ENCODE measurements at places on chromosomes 7 and 10.

DNA sequence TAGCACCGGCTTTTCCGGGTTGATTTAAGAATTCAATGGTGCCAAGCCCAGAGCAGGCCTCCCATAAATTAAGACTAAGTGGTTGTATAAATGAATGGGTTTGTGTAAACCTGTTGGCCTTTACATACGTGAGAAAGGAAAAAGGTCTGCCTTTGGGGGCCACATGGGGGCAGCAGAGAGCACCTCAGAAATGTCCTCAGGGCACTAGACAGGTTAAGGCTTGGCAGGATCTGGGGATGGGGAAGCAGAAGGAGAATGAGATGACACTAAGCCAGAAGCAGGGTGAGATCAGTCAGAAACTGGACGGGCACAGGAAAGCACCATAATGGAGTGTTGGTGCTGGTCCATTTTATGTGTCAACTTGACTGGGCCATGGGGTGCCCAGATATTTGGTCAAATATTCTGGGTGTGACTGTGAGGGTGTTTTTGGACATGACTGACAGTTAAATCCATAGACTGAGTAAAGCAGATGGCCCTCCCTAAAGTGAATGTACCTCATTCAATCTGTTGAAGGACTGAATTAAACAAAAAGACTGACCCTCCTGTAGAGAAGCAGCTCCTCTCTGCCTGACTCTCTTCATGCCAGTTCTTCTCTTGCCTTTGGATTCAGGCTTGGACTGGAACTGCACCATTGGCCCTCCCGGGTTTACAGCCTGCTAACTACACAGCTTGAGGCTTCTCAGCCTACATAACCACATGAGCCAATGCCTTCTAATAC is 58.9 kb downstream of the FRMPD2 start:
- no peaks in the 10 kb centered on the region for H3K4me1 ChIP-seq
- no peak overlapping the region for H3K27ac ChIP-seq
- no peak for DNase-seq
- no peaks in the 10 kb centered on the region for H3K36me3 ChIP-seq

DNA sequence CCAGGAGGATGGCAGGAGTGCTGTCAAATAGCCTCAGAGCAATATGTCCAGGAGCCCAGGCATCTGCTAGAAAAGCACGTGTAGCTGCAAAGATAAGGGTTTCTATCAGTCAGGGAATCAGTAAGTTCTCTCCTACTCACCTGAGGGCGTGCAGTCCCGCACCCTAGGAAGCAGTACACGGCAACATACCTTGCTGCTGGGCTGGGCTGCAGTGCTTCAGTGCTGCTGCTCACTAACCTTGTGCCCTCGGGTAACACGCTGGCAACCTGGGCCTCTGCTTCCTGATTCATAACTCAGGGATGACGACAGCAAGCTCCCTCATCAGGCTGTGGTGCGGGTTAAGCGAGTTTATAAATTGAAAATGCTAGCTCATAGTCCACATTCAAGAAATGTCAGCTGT is 29.5 kb upstream of the CCNY start:
- DNase-seq, result no peak
- H3K27ac ChIP-seq, result no peak overlapping the region
- no peaks in the 10 kb centered on the region for H3K36me3 ChIP-seq
- H3K27me3 ChIP-seq, result peaks cover 55% of the 10 kb centered on the region
- H3K4me3 ChIP-seq, result no peak overlapping the region
- no peaks in the 10 kb centered on the region for H3K4me1 ChIP-seq

DNA sequence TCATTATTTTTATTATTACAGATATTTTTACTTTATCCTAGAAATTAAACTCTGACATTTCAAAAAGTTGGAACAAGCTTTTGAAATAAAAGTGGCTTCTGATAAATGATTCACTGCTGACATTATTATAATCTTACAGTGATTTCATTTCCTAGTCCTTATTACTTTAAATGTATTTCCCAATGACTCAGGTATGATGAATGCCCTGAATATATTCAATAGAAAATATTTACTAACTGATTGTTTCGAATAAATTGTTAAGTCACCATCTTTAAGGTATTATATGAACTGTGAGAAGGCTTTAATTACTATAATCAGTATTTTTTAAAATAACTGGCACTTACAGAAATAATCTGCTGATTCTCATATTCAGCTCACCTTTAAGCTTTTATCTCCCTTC is 21.6 kb downstream of the DKK1 start:
- H3K27ac ChIP-seq, result no peak overlapping the region
- peaks cover 1% of the 10 kb centered on the region for H3K36me3 ChIP-seq
- H3K4me1 ChIP-seq, result no peaks in the 10 kb centered on the region
- DNase-seq, result no peak
- H3K4me3 ChIP-seq, result no peak overlapping the region
- H3K27me3 ChIP-seq, result no peaks in the 10 kb centered on the region

DNA sequence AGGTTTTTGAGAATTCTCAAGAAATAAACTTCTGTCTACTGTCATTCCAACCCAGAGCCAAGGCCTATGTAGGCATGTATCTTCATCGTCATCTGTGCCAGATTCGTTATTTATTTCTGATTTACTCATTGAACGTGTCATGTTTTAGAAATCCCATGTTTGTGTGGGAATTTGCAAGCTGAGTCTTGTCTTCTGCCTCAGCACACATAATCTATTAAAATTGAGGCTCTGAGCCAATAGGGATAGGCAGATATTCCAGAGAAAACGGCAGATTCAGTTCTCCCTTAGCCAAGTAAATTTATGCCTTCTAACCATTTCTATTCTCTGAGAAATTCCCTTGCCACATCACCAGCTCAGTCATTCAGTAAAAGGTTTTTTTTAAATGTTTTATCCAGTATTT is 444.6 kb downstream of the REEP3 start:
- no peaks in the 10 kb centered on the region for H3K36me3 ChIP-seq
- H3K27ac ChIP-seq, result no peak overlapping the region
- H3K4me3 ChIP-seq, result no peak overlapping the region
- DNase-seq, result no peak
- H3K4me1 ChIP-seq, result no peaks in the 10 kb centered on the region

GRCh38 chr7:43385309-43385680 is 197.6 kb upstream of the STK17A start:
- no peaks in the 10 kb centered on the region for H3K4me1 ChIP-seq
- peaks cover 50% of the 10 kb centered on the region for H3K27me3 ChIP-seq
- DNase-seq, result no peak
- H3K36me3 ChIP-seq, result no peaks in the 10 kb centered on the region

GRCh38 chr10:33594475-33594874 is 260.0 kb upstream of the NRP1 start:
- no peak overlapping the region for H3K4me3 ChIP-seq
- H3K27me3 ChIP-seq, result peaks cover 56% of the 10 kb centered on the region
- no peak for DNase-seq
- H3K36me3 ChIP-seq, result peaks cover 2% of the 10 kb centered on the region

- DNase-seq, result no peak
- H3K36me3 ChIP-seq, result no peaks in the 10 kb centered on the region
- no peak overlapping the region for H3K4me3 ChIP-seq
- H3K27me3 ChIP-seq, result no peaks in the 10 kb centered on the region
These were observed 5.1 kb downstream of the NME8 start for GRCh38 chr7:37853468-37853867.

DNA sequence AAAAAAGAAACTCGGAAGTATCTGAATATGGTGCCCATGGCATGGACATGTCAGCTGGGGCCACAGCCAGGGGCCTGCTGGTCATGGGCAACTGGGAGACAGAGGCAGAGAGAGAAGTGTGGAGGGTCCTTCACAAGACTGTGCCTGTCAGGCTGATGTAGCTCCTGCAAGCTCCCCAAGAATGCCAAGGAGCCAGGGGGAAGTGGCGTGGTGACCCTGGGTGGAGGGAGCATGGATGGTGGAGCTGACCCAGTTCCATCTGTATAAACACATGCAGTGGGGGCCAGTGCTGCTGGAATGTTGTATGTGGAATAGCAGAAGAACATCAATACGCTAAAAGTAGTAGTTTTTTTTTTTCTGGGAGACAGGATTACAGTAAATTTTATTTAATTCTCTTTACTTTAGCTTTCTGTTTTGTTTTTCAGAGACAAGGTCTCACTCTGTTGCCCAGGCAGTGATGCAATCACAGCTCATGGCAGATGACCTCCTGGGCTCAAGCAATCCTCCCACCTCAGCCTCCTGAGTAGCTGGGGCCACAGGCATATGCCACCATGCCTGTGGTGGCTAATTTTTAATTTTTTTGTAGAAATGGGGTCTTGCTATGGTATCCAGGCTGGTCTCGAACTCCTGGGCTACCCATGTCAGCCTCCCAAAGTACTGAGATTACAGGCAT is 10.5 kb upstream of the ZMIZ2 start:
- no peak overlapping the region for H3K4me3 ChIP-seq
- DNase-seq, result no peak
- H3K36me3 ChIP-seq, result no peaks in the 10 kb centered on the region
- no peaks in the 10 kb centered on the region for H3K27me3 ChIP-seq
- H3K4me1 ChIP-seq, result peaks cover 9% of the 10 kb centered on the region

GRCh38 chr7:87003872-87004798 is 55.3 kb downstream of the ELAPOR2 start:
- no peak for DNase-seq
- H3K4me3 ChIP-seq, result peak overlapping the region; percentile 6
- H3K27ac ChIP-seq, result no peak overlapping the region
- H3K36me3 ChIP-seq, result peaks cover 1% of the 10 kb centered on the region
- peaks cover 12% of the 10 kb centered on the region for H3K4me1 ChIP-seq

- H3K27ac ChIP-seq, result no peak overlapping the region
- no peaks in the 10 kb centered on the region for H3K4me1 ChIP-seq
- no peak for DNase-seq
- H3K36me3 ChIP-seq, result no peaks in the 10 kb centered on the region
- peaks cover 87% of the 10 kb centered on the region for H3K27me3 ChIP-seq
- no peak overlapping the region for H3K4me3 ChIP-seq
These were observed 12.2 kb upstream of the ZNF488 start for GRCh38 chr10:47396311-47396717.

Measured in central memory CD8-positive, alpha-beta T cell (primary cell).